ENCODE measurements at places on chromosomes 1 and 21. TPM values are rescaled to one million over a fixed set of nuclear protein-coding genes. Genes with fewer than 3 reads are reported as not detected.
A peak's percentile ranks its signal among the peaks of the same experiment; 100 is the strongest.

The LSM10 gene
- 13.4 TPM for total RNA-seq

The CD1E gene
- not detected for total RNA-seq

The PRDM16 gene
- not detected for total RNA-seq

The CD34 gene
- not detected for total RNA-seq

The GBP7 gene
- not detected for total RNA-seq

The PTAFR gene
- total RNA-seq = 0.26 TPM

The ST6GALNAC5 gene
- total RNA-seq = 6.7 TPM

DNA sequence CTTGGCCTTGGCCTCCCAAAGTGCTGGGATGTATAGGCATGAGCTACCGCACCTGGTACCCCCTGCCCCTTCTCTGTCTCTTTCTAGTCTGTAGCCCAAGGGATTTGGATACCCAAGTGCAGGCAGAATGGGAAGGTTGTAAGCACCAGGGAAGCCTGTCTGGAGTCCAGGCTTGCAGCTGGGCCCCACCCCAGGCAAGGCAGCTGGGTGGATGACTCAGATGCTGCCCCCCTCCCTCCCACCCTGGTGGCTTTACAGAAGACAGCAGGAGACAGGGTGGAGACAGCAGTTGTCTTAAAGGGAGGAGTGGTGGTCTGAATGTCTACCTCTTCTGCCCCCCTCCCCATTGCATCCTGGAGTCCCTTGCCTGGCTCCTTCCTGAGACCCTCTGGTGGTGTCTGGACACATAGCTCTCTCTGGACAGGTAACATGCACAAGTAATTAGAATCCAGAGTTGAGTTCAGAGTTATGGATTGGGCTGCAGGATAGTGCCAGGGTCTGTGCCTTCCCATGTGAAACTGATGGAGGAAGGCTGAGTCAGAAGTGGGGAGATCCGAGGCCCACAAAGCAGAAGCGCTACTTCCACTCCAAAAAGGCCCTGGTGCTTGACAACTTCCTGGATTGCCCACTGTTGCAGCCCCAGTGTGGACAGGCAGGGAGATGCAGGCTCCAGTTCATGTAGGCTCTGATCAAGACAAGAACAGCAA, 5.1 kb downstream of the LMNA start:
- DNase-seq = peak; percentile 77

- DNase-seq = no peak
Observed at GRCh38 chr1:29829448-29830344, 593.4 kb downstream of the PTPRU start.

- DNase-seq = no peak
Observed at GRCh38 chr1:54360165-54361005, 45.8 kb downstream of the SSBP3 start.

DNA sequence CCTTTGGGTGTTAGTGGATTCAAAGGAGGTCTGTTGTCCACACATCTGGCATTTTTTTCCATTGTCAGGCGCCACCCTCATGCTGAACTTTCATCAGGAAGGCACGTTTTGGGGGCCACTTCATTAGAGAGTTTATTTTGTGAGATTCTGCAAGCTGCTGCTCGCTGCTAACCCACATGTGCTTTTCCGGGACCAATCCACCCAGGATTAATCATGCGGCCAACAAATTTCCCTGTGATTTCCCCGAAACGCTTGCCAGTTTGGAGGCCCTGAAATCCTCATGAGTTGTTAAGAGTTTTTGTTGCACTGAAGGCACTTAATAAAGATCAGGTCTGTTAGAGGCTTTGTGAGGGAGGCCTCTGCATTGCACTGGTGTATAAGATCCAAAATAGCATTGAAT, 2.4 kb downstream of the PDPN start:
- DNase-seq = no peak

DNA sequence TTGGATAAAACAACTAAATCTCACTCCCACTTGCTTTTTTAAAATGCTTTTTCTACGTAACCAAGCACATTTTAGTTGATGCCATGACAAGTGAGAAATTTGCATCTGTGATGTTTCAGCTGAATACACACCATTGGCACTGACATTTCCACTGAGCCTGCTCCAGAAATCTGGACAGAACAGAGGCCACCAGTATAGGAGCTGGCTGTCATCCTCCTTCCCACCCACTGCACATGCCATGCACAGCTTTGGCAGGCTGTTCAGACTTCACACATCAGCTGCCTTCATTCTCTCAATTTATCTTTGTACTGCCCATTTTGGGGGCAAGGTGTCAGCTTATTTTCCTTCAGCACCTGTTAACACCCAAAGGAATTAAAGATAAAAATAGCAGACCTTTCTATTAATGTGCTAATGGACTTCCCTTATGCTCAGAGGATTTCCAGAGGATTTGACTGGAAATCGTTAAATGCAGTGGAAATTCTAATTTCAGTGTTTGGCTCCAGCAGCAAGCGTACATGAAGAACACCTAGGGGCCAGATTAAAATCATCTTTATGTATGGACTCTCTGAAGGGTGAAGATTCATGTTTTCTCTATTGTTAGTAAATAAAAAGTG, 12.9 kb upstream of the PODN start:
- DNase-seq = no peak

- DNase-seq = peak; percentile 50
Observed at GRCh38 chr1:43054961-43055360, 96.3 kb upstream of the SLC2A1 start.

- no peak for DNase-seq
Observed at GRCh38 chr21:46596201-46596600, 8.7 kb downstream of the S100B start.

DNA sequence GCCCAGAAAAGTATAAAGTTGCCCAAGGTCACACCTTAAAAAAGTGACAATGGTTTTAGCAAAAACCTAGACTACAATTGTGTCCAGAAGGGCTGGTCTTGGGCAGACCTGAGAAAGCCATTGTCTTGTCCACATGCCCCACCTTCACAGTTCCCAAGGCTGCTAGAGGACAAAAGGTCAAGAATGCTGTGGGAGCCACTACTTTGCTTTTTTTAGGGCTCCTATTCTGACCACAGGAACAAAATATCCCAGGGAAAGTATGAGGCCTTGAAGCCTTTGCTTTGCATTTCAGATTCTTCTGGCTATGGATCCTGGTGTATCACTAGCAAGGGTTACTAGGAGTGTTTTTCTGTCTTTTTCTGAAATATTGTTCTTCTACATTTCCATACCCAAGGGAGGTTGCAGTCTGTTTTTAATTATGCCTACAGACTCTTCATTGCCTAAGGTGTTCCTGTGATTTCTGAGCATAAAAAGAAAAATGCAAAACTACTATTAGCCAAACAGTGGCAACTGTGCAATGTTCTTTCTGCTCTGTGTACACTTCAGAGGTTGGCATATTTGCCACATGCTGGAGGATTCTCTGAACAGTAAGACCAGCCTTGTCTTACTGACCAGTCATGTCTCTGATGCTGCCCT, 10.7 kb downstream of the C1orf162 start:
- no peak for DNase-seq

DNA sequence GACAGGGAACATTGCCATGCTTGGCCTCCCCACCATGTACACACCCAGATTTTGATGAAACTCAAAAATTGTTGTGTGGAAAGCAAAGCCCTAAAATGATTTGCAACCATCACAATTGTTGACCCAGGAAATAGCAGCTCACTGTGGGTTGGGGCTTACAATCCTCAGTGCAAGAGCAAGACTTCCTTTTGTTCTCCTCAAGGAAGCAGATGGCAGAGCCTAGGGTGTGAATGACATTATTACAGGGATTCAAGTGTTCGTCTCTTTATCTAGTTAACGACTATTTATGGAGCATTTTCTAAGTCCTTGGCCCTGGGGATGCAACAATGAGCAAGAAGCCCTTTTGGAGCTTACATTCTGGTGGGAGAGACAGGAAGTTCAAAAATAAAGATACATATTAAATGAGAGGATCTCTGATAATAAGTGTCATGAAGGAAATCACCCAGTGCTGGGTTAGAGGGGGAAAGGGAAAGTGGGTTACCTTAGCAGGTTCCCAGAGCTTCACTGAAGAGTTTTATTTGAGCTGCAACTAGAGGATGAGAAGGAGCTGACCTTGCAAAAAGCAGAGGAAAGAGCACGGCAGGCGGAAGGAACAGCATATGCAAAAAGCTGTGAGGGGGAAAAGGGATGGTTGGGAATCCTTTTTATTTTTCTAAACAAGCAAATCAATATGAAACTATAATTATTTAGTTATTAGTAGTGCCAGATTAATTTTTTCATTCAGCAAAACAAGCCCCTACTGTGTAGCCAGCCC, 38.5 kb upstream of the ID3 start:
- DNase-seq = no peak

DNA sequence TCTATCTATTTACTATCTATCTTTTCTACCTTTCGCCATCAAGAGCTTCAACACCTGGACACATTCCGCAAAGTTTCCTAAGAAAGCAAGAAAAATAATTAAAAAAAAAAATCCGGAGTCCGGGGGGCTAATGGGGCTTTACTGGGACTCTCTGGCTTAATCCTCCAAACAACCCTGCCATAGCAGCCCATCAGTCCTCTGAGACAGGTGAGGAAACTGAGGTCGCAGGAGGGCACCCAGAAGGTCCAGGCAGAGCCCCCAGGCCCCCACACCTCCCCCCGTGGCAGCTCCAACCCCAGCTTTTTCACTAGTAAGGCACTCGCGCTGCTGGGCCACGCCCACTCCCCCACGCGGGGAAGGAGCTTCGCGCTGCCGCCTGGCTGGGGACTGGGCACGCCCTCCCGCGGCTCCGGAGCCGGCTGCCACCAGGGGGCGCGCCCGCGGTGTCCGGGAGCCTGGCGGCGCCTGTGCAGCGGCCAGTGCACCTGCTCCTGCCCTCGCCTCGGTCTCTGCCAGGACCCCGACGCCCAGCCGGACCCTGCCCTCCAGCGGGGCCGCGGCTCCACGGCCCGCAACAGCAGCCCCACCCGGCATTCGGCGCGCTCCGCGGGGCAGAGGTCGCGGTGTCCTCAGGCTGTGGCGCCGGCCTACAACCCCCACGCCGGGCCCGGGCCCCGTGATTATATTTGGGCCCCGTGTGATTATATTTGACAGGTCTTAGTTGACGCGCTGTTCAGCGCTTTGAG, 54.1 kb upstream of the SAMD11 start:
- DNase-seq = peak; percentile 29

DNA sequence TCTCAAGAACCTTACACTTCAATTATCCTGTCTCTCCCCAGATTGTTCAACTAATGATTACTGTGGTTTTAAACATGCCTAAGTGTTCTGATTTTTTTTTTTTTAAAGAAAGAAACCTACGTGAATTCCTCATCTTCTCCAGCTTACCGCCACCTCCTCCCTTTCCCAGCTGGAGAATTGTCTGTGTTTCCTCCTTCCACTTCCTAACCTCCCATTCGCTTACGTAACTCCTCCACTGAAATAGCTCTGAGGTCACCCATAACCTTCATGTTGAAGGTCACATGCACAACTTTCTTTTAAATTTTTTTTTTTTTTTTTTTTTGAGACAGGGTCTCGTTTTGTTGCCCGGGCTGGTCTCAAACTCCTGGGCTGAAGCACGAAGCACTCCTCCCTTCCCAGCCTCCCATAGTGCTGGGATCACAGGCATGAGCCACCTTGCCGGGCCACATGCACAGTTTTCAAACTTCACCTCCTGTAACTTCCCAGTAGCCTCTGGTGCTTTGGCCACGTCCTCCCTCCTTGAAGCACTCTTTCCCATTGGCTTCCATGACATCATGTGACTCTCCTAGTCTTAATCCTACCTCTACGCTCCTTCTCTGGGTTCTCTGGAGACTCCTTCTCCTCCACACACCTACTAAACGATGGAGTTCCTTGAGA, 9.8 kb upstream of the CAPZB start:
- DNase-seq = no peak

DNA sequence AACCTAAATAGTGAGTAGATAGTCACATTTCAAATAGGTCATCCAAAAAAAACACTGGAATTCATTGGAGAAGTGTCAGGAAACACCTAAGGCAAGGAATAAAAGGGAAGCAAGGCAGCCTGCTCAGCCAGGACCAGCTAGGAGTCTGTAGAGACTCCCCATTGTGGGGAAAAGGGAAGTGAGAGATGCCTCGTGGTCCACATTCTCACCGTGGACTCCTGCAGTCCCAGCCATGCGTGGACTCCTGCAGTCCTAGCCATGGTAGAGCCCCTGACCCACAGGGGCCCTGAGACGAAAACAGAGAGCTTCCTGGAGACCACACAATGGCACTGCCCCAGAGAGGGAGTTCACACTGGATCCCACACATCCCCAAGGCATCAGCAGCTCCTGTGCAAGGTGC, 97.5 kb downstream of the LRIG2 start:
- no peak for DNase-seq

- DNase-seq = no peak
Observed at GRCh38 chr1:89938171-89939055, 56.5 kb upstream of the ZNF326 start.

DNA sequence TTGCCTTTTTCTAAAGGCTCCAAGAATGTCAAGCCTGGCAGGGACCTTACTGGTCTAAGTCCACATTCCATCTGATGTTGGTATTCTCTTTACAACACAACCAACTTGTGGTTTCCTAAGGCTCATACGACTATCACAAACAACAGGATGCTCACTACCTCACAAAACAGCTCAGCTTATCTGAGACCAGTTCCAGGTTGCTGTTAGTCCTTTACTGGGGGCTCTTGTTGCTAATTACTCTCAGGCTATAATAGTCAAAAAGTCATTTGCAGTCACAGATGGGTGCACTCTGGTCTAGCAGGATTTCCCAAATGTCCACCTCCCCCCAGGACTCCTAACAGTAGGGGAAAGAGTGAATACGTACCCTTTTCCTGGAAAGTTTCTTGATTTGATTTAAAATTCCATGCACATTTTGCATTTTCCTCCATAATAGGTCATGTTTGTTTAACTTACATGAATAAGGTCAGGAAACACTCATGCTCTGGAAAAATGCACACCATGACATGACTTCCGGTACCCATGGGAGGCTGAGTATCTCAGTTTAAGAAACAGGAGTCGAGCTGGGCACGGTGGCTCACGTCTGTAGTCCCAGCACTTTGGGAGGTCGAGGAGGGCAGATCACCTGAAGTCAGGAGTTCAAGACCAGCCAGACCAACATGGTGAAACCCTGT, 16.0 kb downstream of the LCK start:
- peak; percentile 29 for DNase-seq

DNA sequence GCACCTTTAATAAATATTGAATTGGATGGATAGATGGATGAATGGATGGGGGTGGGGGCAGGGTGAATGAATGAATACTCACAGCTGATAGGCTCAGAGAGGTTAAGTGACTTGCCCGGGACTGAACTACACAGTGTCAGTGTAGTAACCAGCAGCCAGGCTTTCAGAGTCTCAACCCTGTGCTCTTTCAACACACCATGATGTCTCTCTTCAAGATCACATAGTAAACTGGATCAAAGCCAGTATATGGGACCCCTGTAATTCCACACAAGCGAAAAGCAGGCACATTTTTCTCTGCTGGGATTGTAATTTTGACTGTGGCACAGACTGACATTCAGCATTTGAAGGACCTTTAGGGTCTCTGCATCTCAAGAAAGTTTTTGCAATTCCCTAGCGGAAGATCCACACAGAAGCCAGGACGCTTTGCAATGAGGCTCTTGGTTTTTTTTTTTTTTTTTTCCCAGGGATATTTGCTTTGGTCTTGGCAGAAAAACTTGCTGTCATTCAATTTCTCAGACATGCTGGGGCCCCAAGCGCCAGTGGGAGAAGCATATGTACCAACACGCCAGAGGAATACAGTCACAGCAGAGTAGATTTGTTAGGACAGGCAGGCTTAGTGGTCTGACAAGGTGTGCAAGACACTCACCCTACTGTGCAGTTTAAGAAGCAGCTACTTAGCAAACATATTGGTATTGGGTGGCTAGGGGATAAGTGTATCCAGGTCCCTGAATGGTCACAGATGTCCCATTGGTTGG, 213.1 kb upstream of the CAMK1G start:
- no peak for DNase-seq
